ENCODE measurements at places on chromosomes 5 and 9. TPM values are rescaled to one million over a fixed set of nuclear protein-coding genes. Genes with fewer than 3 reads are reported as not detected.

- no peak for DNase-seq
Observed at GRCh38 chr5:61575103-61575502, 243.0 kb downstream of the ZSWIM6 start.

- DNase-seq, result no peak
Observed at GRCh38 chr9:91873637-91874051, 76.4 kb downstream of the ROR2 start.

DNA sequence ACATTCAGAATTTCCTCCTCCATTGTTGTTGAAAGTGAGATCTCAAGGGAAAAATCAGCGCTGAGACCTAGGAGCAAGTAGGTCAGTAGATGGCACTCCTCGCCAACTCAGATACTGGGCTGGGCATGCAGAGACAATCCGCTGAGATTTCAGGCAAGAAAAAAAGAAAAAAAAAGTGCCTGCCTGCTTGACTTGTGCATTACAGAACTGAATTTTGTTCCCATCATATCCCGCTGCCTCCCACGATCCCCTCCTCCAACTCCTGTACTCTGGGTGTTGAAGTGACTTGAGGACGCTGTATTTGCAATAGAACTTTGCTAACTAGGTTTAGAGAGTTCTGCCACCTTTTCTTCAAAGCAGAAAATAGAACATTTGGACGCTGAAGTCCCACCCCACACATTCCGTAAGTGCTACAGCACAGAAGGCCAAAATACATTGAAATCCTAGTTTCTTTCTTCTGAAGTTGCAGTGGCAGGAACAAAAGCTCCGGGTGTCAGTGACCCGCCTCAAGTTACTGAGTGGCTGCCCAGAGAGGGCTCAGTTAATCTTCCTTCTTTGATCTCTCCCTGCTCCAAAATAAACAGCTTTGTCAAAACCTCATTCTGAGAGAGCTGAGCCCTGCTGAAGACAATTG is 265.8 kb downstream of the MLLT3 start:
- peak; percentile 82 for DNase-seq

DNA sequence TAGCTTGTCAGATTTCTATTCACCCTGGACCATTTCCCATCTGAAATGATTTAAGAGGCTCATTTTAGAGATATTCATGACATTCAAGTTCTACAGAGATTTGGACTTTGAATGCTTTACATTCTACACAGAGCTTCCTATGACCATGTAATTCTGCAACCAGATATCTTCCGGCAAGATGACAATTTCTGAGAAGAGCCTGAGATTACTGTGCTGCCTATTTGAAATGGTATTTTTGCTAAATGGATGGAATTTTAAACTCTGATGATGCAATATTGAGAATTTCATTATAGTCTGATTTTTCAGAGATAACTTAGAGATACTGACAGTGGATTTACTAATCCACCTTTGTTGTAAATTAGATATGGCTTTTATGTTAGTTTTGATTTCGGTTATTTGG is 16.0 kb upstream of the ACOT12 start:
- DNase-seq, result no peak

DNA sequence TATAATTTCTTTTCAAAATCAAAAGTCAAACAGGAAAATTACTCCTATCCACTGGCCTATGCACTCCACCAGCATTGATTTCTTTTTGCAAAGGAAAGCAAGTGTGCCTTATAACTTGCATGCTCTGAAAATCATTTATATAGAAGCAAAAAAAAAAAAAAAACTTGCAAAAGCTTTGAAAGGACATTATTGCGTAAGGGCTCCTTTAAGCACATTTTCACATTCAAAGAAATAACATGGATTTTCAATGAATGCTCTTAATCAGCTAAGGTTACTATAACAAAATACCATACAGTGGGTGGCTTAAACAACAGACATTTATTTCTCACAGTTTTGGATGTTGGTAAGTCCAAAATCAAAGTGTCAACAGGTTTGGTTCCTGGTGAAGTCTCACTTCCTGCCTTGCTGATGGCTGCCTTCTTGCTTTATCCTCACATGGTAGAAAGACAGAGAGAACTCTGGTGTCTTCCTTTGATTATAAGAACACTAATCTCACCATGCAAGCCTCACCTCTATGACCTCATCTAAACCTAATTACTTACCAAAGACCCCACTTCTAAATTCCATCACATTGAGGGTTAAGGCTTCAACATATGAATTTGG is 755.2 kb upstream of the CDH10 start:
- DNase-seq, result no peak

GRCh38 chr5:139495638-139496435 is 13.3 kb upstream of the STING1 start:
- no peak for DNase-seq

GRCh38 chr5:133884569-133885311 is 83.7 kb downstream of the C5orf15 start:
- no peak for DNase-seq

GRCh38 chr9:14372437-14373335 is 58.7 kb upstream of the NFIB start:
- peak; percentile 92 for DNase-seq

GRCh38 chr9:132241840-132242620 is 80.2 kb downstream of the NTNG2 start:
- no peak for DNase-seq

DNA sequence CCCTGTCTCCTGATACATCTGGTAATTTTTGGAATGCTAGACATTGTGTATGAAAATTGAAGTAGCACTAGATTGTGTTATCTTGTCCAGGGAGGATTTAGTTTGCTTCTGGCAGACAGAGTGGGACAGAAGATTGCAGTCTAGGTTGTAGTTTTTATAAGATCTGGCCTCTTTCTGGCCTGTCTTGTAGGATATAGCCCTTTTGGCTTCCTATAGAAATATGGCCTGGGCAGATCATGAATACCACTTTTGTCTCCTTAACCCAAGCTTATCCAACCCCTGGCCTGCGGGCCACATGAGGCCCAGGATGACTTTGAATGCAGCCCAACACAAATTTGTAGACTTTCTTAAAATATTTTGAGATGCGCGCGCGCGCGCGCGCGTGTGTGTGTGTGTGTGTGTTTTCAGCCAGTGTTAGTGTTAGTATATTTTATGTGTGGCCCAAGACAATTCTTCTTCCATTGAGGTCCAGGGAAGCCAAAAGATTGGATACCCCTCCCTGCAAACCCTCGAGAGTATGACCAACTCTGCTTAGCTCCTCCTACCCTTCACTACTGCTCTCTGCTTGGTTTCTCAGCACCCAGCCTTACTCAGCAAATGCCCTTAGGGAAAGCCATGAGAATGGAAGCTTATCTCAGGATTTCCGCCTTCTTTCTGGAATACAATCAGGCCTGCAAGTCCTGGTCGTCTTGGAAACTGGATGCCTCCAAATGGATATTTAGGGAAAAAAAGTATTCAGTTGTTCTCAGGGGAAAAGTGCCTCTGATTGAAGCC is 26.5 kb downstream of the ANKRD33B start:
- peak; percentile 98 for DNase-seq

DNA sequence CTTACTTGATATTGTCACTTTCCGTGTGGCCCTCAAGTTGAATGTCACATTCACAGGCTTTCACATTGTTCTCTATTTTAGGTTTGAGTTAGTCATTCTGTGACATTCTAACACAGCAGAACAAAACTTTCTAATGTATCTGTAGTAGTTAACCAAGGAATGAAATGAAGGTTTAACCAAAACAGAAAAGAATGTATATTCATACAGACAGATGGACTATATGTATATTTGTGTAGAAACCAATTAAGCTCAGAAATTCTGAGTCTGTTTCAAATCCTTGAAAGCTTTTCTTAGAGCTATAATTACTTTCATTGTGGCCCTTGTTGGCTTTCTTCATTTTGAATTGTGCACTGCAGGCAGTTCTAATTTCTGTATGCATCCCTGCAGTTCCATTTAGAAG is 654.7 kb downstream of the LRRC70 start:
- no peak for DNase-seq

GRCh38 chr9:13478160-13478559 is 198.7 kb upstream of the MPDZ start:
- DNase-seq, result no peak

The HMMR gene
- 8.6 TPM for total RNA-seq

The KIF4B gene
- total RNA-seq, result 0.23 TPM

The COL15A1 gene
- 5.8 TPM for total RNA-seq

The TXN gene
- total RNA-seq, result 305 TPM

The GARIN3 gene
- total RNA-seq, result not detected

The FYB1 gene
- total RNA-seq, result not detected

The OTP gene
- total RNA-seq, result not detected

The TMEM174 gene
- not detected for total RNA-seq

The SPINK5 gene
- total RNA-seq, result 0.12 TPM

The NPR3 gene
- 0.70 TPM for total RNA-seq

The SUSD3 gene
- total RNA-seq, result not detected

The FBXL7 gene
- total RNA-seq, result 26.4 TPM
